Ovary (tissue), 10 donors: ENCODE measurements at places on chromosomes 1 and 21. TPM values are rescaled to one million over a fixed set of nuclear protein-coding genes. Genes with fewer than 3 reads are reported as not detected.

- peak; percentile 11 for DNase-seq
Measured at GRCh38 chr21:46025113-46025770, 43.7 kb downstream of the COL6A1 start.

DNA sequence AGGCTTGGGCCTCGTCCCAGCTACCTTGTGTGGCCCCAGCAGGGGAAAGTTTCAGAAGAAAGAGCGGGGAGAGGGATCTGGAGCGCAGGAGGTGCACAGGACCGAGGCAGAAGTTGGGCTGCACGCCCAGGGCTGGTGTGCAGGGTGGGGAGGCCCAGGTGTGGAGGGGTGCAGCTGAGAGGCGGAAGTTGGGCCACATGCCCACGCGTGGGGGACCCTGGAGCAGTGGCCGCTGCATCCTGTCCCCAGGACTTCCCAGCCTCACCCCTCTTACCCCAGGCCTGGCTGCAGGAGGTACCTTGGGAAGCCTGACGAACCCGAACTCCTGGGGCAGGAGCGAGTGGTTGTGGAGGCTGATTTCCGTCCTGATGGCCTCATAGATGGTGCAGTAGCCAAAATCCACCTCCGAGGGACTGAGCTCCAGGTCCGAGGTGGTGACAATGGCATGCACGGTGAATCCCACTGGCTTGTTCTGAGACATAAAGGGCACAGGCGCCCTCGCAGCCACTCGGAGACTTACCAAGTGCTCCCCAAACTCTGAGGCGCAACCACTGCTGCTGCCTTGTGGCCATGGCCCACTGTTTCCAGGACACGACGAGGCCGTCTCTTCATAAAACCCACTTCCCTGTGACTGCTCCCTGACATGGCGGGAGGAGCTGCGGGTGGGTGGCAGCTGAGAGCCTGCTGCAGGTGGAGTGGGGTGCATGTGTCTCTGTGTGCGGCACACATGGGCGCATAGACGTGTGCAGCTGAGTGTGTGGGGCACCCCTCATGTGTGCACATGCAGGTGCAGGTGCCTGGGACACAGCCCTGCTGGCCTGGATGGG, 20.4 kb upstream of the TMEM52 start:
- DNase-seq: peak; percentile 7

- DNase-seq: no peak
Measured at GRCh38 chr1:163082971-163083370, 13.8 kb downstream of the RGS4 start.

- no peak for DNase-seq
Measured at GRCh38 chr1:231517076-231517475, 11.4 kb upstream of the TSNAX start.

- DNase-seq: no peak
Measured at GRCh38 chr1:183910845-183911244, 105.9 kb downstream of the RGL1 start.

- no peak for DNase-seq
Measured at GRCh38 chr1:114428083-114428754, 82.8 kb downstream of the TRIM33 start.

GRCh38 chr21:45557616-45558043, 15.4 kb upstream of the SLC19A1 start:
- peak; percentile 21 for DNase-seq

PTPN7 gene
- polyA plus RNA-seq: 15.4 TPM

RIMS3 gene
- 1.4 TPM for polyA plus RNA-seq

CFHR2 gene
- polyA plus RNA-seq: not detected

SUSD4 gene
- polyA plus RNA-seq: 70.1 TPM

AGMAT gene
- 1.5 TPM for polyA plus RNA-seq

OLIG2 gene
- not detected for polyA plus RNA-seq
